ENCODE measurements at places on chromosomes 4 and X. TPM values are rescaled to one million over a fixed set of nuclear protein-coding genes. Genes with fewer than 3 reads are reported as not detected.

Gene HTT-AS
- not detected for total RNA-seq

Gene ACSL1
- 40.9 TPM for total RNA-seq

Gene CABS1
- total RNA-seq = not detected

Gene F8A3
- total RNA-seq = 6.1 TPM

DNA sequence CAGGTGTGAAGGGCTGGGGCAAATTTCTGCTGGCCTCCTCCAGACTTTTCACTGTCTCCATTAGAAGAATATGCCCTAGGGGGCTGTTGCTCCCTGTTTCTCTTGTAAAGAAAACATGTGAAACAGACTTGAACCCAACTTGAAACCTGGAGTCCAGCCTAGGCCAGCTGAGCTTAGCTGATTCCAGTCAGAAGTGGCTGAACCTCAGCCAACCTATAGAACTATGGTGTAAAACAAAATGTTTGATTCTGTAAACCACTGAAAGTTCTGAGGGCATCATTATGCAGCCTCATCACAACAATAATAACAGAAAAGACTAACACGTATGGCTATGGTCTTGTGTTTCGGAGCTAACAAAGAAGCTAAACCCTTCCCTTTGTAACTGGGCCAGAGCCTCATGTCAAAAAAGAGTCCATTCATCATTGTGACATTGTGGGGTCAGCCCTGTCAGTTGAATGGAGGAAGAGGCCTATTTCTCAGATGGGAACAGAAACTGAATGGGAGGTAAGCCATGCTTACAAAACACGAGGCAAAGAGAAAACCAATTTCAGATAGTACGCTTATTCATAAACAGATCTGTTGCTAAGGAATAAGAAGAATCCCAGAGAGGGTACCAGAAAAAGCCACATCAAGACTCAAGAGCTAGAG is 34.1 kb downstream of the SETD7 start:
- H3K4me1 ChIP-seq = peaks cover 5% of the 10 kb centered on the region
- H3K27ac ChIP-seq = peak overlapping the region; percentile 61
- DNase-seq = no peak
- no peaks in the 10 kb centered on the region for H3K27me3 ChIP-seq
- peaks cover 32% of the 10 kb centered on the region for H3K36me3 ChIP-seq
- H3K4me3 ChIP-seq = no peak overlapping the region

GRCh38 chr4:53059256-53059655 is 197.1 kb downstream of the RASL11B start:
- peaks cover 21% of the 10 kb centered on the region for H3K4me1 ChIP-seq

- peak overlapping the region; percentile 5 for H3K4me3 ChIP-seq
- DNase-seq = no peak
- no peaks in the 10 kb centered on the region for H3K36me3 ChIP-seq
- H3K27me3 ChIP-seq = no peaks in the 10 kb centered on the region
- H3K4me1 ChIP-seq = peaks cover 74% of the 10 kb centered on the region
These were observed 44.8 kb downstream of the GAB1 start for GRCh38 chr4:143381189-143382118.

DNA sequence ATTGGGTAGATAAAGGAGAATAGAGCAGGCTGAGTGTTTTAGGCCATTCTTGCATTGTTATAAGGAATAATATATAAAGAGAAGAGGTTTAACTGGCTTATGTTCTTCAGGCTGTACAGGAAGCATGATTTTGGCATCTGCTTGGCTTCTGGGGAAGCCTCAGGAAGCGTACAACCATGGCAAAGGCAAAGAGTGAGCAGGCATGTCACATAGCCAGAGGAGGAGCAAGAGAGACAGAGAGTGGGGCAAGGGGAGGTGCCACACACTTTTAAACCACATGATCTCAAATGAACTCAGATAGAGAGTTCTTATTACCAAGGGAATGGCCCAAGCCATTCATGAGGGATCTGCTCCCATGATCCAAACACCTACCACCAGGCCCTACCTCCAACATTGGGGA is 4.4 kb upstream of the METTL14 start:
- peaks cover 7% of the 10 kb centered on the region for H3K27me3 ChIP-seq
- no peak for DNase-seq
- peaks cover 9% of the 10 kb centered on the region for H3K4me1 ChIP-seq
- no peaks in the 10 kb centered on the region for H3K36me3 ChIP-seq
- H3K27ac ChIP-seq = no peak overlapping the region
- no peak overlapping the region for H3K4me3 ChIP-seq

DNA sequence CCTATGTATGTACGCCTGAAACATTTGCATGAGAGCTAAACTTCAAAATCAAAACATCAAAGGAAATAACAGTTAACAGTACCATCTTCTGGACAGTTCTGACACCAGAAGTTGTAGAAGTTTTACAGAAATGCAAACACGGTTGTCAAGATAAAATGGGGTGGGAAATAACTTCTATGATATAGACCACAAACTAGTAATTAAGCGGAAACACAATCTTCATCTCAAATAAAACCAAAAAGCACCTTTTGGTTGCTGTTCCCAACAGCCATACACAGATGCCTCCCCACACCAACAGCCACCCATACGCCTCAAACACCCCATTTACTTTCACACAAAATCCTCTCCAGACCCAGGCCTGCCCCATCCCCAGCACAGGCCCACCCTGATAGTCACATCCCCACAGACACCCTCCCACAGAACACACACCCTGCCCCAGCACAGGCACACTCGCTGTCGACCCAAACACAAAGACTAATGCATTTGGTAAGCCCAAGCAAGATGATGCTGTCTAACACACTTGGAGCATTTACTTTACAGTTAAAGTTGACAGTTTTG is 64.3 kb downstream of the TAPT1 start:
- no peaks in the 10 kb centered on the region for H3K27me3 ChIP-seq
- H3K27ac ChIP-seq = no peak overlapping the region
- DNase-seq = no peak

GRCh38 chrX:41100200-41100599 is 15.0 kb downstream of the USP9X start:
- no peaks in the 10 kb centered on the region for H3K27me3 ChIP-seq
- H3K27ac ChIP-seq = peak overlapping the region; percentile 14
- H3K36me3 ChIP-seq = no peaks in the 10 kb centered on the region
- H3K4me3 ChIP-seq = no peak overlapping the region
- peaks cover 26% of the 10 kb centered on the region for H3K4me1 ChIP-seq
